ENCODE measurements at places on chromosomes 4 and X.

GRCh38 chr4:45121426-45121975, 395.1 kb upstream of the GNPDA2 start:
- DNase-seq, result no peak

DNA sequence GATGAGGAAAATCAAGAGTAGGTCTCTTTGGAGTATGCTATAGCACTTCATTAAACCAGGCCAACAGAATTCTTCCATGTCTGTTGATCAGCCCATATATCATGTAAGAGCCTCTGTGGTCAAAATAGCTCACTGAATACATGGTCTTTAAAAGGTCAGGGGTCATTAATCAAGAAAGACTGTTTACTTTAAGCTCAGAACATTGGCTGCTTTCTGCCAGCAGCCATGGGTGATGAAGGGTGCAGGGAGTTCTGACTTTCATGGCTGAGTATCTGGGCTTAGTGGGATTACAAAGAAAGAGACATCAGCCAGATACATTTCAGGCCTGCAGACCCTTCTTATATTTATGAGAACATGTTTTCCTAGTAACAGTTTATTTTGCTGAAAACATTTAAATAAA, 7.1 kb upstream of the C4orf54 start:
- DNase-seq, result no peak

- no peak for DNase-seq
Measured at GRCh38 chrX:2715066-2715600, 24.0 kb downstream of the CD99 start.

DNA sequence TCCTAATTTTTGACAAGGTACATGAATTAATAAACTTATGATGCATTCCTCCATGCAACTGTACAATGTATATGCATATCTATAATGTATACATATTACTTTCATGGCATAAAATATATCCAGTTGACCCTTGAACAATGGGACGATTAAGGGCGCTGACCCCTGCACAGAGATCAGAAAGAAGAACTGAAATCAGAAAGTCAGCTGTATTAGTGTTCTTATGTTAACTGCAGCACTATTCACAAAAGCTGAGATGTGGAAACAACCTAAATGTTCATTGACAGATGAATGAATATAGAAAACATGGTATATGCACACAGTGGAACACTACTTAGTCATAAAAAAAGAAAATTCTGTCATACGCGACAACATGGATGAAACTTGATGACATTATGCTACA, 457.1 kb downstream of the GBA3 start:
- DNase-seq, result no peak

DNA sequence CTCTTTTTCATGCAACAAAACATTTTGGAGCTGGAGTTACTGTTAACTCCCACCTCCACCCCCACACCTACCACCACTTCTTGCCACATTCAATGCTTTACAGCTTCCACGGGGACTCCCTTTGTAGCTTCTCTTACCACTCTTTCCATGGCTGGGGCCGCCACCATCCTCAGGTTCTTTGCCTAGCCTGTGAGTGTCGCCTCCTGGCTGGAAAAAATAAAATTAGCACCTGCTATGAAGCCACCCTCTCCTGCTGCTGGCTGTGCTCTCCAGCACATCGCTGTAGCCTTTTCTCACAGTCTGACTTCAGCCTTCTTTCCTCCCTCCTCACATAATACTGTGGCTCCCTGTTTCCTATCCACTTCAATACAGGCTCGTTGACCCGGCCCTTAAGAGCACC, 114.4 kb downstream of the FRAS1 start:
- DNase-seq, result no peak

DNA sequence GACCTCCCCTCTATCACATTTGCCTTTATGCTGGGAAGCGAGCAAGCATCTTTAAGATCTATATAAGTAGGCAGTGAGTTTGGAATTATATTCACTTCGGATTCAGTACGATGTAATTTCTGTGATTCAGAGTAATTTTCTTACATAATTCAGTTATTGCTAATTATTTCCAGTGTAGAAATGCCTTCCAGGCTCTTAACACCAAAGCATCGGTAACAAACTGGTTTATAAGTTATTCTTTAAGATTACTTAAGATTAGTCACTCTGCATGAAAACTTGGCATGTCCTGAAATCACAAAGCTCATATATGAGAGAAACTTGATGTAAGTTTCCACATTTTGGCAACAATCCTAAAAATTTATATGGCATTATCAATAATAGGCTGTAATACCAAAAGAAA, 120.8 kb downstream of the ADAMTS3 start:
- DNase-seq, result no peak

DNA sequence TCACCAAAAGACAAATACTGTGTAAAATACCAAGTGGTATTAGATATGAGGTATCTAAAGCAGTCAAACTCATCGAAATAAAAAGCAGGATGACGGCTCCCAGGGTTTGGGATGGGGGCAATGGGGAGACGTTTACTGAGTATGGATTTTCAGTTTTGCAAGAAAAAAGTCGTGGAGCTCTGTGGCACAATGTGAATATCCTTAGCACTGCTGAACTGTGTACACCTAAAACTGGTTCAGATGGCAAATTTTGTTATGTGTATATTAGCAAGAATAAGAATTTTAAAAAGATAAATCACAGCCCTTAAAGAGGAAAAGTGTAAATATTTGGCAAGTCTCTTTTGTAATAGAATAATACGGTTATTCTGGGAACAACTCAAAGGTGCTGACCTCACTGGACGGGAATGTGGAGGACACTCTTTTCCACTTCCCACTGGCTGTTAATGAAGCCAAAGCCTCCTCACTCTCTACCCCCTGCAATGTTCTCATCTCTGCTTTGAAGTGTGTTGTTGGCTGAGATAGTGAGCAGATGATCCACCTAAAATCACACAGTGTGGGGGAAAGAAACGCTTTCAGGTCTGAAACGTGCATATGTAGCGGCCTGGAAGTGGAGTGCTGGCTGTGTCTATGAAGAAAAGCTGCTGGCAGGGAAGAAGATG, 49.2 kb downstream of the SEL1L3 start:
- no peak for DNase-seq

GRCh38 chrX:110159865-110160264, 157.0 kb downstream of the TMEM164 start:
- DNase-seq, result no peak

- DNase-seq, result no peak
Measured at GRCh38 chr4:85725721-85726170, 250.8 kb downstream of the ARHGAP24 start.

DNA sequence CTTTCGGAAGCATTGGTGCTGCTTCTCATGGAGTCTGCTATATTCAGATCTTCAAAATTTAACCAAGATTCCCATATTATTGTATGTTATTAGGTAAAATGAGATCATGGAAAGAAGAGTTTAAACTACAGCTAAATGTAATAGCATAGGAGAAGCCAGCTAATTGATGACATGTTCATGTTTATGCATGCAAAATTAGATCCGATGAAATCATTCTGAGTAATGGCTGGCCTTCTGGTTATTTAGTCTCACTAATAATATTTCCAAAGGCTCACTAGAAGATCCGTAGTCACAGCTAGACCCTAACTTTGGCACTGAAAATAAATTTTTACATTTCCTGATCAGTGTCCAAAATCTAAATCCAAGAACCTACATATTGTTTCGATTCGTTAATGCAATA, 19.8 kb upstream of the PHKA2 start:
- no peak for DNase-seq

DNA sequence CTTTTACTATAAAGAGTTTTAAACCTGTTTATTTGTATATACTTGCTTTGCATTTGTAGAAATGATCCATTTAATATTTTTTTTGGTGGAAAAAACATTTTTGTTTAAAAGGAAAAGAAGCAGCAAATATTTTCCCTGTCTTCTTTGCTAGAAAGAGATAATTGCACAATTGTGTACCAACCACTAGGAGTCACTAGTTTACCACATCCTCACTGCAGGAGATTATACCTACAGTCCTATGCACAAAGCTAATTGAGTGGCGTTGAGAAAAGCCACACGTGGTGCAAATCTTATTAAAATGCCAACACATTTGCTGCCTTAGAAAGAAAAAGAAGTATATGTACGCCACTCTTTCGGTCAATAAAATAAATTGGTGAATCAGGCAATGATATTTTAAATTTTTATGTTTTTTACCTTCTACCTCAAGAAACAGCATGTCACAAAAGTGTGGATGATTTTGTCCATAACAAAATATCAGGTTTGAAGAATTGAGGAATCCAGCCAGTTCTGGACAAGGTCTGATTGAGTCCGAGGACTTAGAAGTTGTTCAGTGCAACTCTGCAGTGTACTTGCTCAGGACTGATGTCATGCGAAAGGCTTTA, 102.9 kb downstream of the GRXCR1 start:
- DNase-seq, result no peak

DNA sequence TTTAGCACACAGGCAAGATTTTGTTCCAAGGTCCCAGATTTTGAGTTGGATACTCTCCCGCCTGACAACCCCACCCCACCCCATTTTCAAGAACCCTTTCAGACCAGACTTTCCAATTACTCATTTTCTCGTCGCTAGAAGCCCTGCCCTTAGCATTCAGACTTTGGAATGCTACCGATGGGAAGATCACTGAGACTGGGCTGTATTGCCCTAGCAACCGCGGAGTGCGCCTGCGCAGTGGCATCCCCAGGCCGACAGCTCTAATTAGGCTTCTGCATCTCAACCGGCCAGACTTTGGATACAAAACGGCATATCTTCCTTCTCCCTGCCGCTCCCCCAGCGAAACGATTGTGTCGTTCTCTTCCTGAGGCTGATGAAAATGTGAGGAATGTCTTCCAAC, 3.4 kb downstream of the MAGEE2 start:
- no peak for DNase-seq

GRCh38 chr4:182904211-182904761, 12.9 kb downstream of the DCTD start:
- no peak for DNase-seq

- no peak for DNase-seq
Measured at GRCh38 chr4:79935274-79935673, 137.8 kb downstream of the ANTXR2 start.

- DNase-seq, result no peak
Measured at GRCh38 chrX:131801066-131801465, 222.0 kb upstream of the STK26 start.

DNA sequence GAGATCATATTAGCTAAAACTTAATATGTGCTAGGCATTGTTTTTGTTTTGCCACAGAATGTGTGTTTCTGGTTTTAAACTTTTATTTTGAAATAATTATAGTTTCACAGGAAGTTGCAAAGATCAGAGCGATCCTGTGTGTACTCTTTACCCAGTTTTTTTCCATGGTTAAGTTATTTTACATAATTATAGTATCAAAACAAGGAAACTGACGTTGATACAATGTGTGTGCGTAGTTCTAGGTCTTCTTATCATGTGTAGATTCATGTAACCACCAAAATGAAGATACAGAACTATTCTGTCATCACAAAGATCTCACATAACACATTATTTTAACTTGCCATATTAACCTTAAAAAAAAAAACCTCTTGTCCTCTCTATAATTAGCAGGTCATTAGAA, 69.2 kb downstream of the BLTP1 start:
- no peak for DNase-seq

DNA sequence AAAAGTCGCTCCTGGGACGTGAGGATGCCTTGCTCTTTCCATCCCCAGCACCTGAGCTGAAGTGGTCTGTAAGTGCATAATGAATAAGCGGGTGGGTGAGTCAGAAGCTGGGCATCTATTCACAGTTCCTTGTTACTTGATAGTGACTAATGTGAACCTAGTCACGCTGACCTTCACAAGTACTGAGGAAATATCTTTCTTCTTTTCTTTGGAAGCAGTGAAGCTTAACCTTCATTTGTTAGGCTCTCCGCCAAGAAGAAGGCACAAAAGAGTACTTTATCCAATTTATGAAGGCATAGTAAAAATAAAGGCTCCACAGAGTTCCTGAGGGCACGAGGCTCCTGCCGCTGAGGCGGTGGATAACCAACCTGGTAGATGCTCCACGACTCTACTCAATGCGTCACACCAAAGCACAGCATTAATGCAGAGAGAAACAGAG, 475.7 kb upstream of the SLIT2 start:
- DNase-seq, result no peak

- no peak for DNase-seq
Measured at GRCh38 chr4:7781366-7781765, 158.3 kb downstream of the AFAP1 start.

DNA sequence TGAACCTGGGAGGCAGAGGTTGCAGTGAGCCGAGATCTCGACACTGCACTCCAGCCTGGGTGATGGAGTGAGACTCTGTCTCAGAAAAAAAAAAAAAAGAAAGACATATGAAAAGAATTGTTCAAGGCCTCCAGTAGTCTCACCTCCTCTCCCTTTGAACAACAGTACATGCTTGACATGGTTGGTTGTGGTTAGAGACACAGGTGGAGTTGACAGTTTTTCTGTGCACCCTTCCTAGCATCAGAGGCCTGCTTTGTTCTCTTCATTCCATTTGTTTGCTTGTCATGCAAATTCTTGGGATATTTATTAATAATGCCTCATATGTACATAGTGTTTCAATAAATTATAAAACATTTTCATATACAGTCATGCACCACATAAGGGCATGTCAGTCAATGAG, 18.3 kb upstream of the PDCL2 start:
- DNase-seq, result no peak

- no peak for DNase-seq
Measured at GRCh38 chr4:6562931-6563901, 11.8 kb upstream of the MAN2B2 start.

- no peak for DNase-seq
Measured at GRCh38 chr4:25223802-25224375, 9.9 kb upstream of the PI4K2B start.

DNA sequence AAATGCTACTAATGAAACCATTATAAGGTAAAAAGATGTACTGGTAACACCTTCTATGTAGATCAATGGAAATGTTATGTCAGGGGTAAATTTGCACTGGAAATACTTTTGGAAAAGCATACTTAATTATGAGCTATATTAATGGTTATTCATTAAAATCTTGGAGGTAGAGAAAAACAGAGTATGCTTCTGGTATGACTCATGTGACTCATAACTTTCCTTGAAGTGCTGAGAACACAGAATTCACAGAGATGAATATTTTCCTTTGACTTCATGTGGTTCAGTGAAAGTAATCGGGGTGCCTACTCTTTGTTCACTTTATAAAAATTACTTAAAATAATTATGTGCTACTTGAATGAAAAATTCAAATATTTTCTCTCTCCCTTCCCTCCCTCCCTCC, 254.2 kb downstream of the KCTD8 start:
- DNase-seq, result no peak

DNA sequence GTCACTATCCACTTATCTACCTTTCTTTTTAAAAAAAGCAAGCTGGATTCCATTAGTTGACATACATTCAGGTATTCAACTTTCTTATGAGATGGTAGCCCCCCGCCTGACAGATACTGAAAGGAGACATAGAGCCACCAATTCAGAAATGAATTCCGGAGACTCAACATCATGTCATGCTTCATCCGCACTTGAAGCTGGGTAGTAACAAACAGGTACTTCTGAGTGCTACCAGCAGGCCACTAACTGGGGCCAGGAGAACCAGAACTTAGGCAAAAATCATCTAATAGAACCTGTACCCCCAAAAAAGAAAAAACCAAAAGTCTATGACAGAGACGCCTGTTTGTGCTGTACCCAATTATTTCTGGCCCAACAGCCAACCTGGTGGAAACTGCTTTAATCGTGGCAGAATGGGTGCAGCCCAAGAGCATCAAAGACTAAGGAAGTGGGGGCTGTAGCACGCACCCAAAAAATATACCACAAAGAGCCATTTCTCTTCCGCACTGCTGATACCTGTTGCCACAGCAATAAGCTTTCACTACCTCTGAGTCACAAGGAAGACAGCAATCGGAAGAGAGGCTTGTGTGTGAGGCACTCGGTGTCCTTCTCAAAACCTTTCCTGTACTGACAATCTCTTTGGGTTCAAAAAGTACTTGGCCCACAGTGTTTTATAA, 84.8 kb downstream of the AFAP1 start:
- peak; percentile 62 for DNase-seq

Measured in T-cell (primary cell).